A549 treated with RU486 at 1 μM for 4 hours (cell line): ENCODE measurements at places on chromosomes 4 and X. TPM values are rescaled to one million over a fixed set of nuclear protein-coding genes. Genes with fewer than 3 reads are reported as not detected.

The ARSJ gene
- total RNA-seq, result 4.6 to 5.5 TPM (median 5.1 TPM) in 5 replicates

The FAM133A gene
- 0.63 to 0.92 TPM (median 0.84 TPM) in 5 replicates for total RNA-seq

The C1QTNF7 gene
- not detected in 5 replicates for total RNA-seq

The RRAGB gene
- total RNA-seq, result 10.8 to 13.0 TPM (median 12.0 TPM) in 5 replicates

The F11 gene
- total RNA-seq, result not detected in 5 replicates

The PCDH10 gene
- total RNA-seq, result 0.09 to 0.23 TPM (median 0.14 TPM) in 5 replicates

The HPGD gene
- 43.8 to 58.1 TPM (median 51.3 TPM) in 5 replicates for total RNA-seq

The CASP3 gene
- total RNA-seq, result 13.1 to 26.4 TPM (median 22.1 TPM) in 5 replicates

The MCF2 gene
- total RNA-seq, result 0.05 to 0.08 TPM in 2 of 5 replicates, not detected in the others

The SPP1 gene
- total RNA-seq, result 154 to 221 TPM (median 176 TPM) in 5 replicates

The AFM gene
- total RNA-seq, result not detected in 5 replicates

The PF4V1 gene
- not detected in 5 replicates for total RNA-seq

The MAGEA2 gene
- not detected in 5 replicates for total RNA-seq

The MANBA gene
- total RNA-seq, result 10.8 to 13.9 TPM (median 11.6 TPM) in 5 replicates

The UGT2B15 gene
- total RNA-seq, result 0.09 to 0.13 TPM in 2 of 5 replicates, not detected in the others

The GPRASP1 gene
- 0.15 to 0.32 TPM (median 0.30 TPM) in 5 replicates for total RNA-seq

The MXRA5 gene
- not detected in 5 replicates for total RNA-seq

The TSPAN6 gene
- 22.4 to 45.6 TPM (median 40.9 TPM) in 5 replicates for total RNA-seq

The PNMA6F gene
- not detected in 5 replicates for total RNA-seq
